ENCODE measurements at places on chromosomes 5 and 9.

GRCh38 chr9:112002847-112003457 is 106.3 kb downstream of the UGCG start:
- DNase-seq, result no peak

DNA sequence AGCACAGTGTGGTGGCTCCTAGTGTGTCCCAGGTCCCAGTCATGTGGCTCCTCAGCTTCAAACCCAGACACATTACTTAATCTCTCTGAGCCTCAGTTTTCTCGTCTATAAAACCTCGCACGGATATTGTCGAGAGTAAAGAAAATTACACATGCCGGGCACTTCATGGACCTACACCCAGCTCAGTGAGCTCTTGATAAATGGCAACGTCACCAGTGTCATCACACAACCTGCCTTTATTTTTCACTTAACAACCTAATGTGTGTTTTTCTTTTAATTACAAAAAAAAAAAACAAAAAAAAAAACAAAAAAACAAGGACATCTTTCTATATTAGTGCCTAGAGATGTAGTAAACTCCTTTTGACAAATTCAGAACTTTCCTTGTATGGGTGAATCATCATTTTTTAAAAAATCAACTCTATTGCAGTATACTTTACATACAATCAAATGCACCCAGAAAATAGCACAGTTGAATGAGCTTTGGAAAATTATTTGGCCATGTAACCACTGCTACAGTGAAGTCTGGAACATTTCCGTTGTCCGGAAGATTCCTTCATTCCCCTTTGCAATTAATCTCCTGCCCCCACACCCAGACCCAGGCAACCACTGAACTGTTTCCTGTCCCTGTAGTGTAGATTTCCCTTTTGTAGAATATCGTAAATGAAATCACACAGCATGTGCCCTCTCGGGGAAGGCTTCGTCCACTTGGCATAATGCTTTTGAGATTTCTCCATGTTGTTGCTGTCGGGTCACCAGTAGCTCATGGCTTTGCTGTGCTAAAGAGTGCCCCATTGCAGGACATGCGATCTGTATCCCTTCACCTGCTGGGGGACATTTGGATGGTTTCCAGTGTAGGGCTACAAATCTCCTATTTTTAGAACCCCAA is 100.4 kb upstream of the LARP1 start:
- DNase-seq, result no peak

DNA sequence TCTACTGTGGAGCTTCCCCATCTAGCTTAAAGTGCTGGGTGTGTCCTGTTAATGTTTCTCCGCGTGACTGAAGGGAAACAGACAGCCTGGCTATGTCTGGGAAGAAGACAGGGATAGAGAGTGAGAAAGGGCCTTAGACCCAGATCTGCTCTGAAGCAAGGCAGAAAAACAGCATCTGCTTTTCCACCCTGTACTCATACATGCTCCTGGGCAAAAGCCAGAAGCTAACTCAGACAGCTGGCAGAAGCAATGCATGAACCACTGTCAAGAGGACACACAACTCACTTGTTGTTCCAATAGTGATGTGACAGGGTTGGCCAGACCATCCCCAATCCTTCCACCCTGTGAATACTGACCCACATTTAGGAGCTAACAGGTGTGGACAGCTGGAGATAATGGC is 63.3 kb downstream of the DPYSL3 start:
- DNase-seq, result no peak

DNA sequence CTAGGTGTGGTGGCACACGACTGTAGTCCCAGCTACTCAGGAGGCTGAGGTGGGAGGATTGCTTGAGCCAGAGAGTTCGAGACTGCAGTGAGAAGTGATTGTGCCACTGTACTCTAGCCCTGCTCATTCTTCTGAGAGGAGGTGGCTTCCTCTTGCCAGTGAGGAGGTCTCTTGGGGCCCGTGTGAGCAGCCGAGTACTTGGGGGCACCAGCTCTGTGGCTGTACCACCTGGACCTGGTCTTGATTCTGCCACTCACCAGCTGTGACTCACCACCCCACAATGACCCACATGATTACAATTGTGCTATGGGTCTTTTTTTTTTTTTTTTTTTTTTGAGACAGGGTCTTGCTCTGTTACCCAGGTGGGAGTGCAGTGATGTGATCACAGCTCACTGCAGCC is 18.0 kb upstream of the CRB2 start:
- DNase-seq, result no peak

DNA sequence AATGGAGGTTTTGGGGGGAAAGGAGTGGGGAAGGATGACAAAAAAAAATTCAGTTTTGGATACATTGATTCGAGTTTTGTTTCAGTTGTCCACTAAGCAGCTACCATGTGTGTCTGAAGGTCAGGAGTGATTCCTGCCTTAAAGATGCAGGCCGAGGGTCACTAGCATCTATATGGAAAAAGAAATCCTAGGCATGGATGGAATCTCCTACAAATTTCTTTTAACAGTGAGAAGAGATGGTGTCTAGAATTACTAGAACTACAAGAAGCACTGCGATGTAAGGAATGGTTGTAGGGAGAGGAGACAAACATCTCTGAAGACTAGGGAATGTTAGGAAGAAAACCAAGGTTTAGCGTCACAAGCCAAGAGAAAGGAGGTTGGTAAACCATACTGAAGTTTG is 19.6 kb upstream of the TRIO start:
- no peak for DNase-seq

DNA sequence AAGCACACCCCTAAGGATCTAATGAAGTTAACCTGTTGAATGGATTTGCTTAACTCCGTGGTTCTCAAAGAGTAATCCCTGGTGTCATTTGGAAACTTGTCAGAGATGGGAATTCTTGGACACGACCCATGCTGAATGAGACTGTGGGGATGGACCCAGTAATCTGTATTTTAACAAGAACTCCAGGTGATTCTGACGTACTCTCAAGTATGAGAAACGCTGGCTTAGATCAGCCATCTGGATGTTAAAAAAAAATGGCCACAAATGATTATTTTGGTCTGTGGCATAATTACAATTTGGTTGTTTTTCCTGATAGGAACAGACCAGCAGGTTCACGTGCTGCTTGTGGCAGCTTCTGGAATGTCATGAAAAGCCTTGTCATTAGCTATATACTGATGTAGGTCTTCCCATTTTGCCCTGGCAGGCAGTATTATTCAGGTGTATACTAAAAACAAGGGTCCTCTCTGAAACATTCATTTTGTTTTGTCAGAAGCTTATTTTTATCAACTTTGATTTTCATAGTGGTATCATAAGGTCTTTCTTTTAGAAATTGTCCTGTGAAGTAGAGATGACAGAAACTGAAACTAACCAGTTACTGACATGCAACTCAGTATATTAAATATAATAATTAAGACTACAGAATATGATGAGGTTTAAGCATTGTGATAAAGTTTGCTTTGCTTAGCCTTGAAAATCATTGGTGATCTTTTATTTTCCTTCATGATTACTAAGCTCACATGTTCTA is 15.4 kb downstream of the CPEB4 start:
- DNase-seq, result no peak

- no peak for DNase-seq
These were observed 5.9 kb upstream of the RPS6 start for GRCh38 chr9:19385786-19386501.

DNA sequence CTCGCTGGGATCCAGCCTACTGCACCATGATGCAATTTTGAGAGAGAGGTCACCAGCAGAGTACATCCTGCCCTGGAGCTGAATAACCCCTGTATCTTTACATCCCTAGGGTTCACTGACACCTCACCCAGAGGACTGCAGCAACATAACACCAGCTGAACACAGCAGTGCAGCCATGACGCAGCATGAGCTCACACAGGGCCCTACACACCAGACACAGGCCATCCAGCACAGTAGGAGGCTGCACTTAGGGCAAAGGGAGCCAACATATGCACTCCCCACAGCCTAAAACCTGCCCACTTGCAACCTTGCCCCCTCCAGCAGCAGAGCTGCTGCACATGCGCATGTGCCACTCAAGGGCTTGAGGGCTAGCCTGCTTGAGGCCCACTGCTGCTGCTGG is 157.3 kb upstream of the SMARCA2 start:
- no peak for DNase-seq

- DNase-seq, result peak; percentile 78
These were observed 88.1 kb downstream of the KCNN2 start for GRCh38 chr5:114449860-114450421.

- DNase-seq, result peak; percentile 44
These were observed at the start of gene PRLR for GRCh38 chr5:35230038-35230611. TSS of gene PRLR (minus strand) at chr5:35230487. CDS start at chr5:35089620, 140,867 bp downstream.

DNA sequence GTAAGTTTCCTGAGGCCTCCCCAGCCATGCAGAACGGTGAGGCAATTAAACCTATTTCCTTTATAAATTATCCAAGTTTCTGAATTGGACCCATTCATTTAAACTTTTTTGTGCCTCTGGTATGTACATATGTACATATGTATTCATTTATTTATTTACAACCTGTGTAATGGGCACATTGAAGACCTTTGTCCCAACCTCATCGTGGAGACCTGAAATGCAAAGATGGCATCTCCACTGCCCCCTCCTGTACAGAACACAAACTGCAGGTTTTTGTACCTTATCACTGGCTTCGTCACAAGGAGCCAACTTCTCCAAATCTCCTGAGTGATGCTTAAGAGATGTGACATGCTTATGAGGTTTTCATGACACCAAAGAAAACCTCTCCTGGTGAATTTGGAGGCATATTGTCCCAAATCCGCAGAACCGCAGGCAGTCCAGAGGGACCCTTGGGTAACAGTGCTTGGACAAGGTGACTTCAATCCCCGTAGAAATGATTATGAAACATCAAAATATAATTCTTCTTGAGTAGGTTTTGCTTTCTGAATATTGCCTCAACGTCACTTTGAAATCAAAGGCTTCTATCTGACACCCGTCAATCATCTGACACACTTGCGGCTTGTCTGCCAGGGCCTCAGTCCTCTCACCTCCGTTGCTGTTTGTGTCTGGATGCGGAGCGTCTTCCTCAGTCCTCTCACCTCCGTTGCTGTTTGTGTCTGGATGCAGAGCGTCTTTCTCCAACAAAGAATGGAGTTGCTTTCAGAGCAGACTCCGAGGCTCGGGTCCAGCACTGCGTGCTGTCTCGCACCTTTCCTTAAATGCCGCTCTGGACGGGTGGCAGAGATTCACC is 135.0 kb upstream of the IRX4 start:
- no peak for DNase-seq

- DNase-seq, result no peak
These were observed 817.8 kb downstream of the TLE1 start for GRCh38 chr9:80871596-80871995.

DNA sequence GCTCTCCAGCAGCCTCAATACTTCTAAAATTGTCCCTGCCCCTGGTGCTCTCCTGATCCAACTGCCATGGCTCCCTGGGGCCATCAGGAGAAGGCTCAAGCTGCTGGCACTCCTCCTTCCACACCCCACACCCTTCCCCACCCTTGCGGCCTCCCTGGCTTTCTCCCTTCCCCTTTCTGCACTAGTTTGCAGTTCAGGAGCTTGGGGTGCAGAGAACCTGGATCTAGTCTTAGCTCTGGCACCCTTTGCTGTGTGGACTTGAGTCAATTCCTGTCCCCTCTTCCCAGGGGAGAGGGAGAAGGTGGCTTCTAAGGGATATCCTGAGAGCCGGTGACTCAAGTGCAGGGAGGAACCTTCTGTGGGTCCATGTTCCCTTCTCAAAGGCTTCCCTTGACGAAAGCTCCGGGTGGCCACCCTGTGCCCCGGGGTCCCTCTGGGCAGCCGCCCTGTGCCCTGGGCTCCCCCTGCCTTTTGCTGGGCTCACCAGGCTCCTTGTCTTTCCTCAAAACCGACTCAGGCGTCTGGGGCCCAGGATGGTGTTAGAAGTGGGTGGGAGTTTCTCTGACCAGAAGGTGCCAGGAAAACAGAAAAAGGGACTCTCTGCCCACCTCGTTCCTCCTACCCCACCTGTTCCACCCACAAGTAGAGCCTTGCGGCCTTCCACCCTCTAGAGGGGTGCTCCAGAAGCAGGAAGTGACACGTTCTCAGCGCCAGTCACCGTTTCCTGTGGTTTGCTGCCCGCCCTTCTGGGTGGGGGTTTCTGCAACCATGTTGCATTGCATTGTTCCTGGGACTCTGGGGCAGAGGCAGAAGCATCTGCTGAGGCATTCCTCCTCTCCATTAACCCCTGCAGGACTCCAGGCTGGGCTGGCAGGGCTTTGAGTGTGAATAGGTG is 15.0 kb downstream of the GLIPR2 start:
- DNase-seq, result no peak

GRCh38 chr9:137049544-137050449 is 3.8 kb upstream of the NPDC1 start:
- no peak for DNase-seq

- DNase-seq, result no peak
These were observed 7.5 kb downstream of the CD74 start for GRCh38 chr5:150404941-150405816.

- DNase-seq, result no peak
These were observed 5.3 kb downstream of the ATOSB start for GRCh38 chr9:35110327-35110761.

DNA sequence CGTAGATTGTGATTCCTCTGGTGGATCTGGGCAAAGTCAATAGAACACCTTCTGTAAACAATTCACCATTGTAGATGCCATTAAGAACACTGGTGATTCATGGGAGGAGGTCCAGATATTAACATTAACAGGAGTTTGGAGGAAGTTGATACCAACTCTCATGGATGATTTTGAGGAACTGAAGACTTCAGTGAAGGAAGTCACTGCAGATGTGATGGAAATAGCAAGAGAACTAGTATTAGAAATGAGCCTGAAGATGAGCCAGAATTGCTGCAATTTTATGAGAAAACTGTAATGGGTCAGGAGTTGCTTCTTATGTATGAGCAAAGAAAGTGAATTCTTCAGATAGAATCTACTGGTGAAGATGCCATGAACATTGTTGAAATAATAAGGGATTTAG is 26.9 kb downstream of the TCERG1 start:
- no peak for DNase-seq

- DNase-seq, result no peak
These were observed 622.4 kb upstream of the GRIN3A start for GRCh38 chr9:102360846-102361245.

DNA sequence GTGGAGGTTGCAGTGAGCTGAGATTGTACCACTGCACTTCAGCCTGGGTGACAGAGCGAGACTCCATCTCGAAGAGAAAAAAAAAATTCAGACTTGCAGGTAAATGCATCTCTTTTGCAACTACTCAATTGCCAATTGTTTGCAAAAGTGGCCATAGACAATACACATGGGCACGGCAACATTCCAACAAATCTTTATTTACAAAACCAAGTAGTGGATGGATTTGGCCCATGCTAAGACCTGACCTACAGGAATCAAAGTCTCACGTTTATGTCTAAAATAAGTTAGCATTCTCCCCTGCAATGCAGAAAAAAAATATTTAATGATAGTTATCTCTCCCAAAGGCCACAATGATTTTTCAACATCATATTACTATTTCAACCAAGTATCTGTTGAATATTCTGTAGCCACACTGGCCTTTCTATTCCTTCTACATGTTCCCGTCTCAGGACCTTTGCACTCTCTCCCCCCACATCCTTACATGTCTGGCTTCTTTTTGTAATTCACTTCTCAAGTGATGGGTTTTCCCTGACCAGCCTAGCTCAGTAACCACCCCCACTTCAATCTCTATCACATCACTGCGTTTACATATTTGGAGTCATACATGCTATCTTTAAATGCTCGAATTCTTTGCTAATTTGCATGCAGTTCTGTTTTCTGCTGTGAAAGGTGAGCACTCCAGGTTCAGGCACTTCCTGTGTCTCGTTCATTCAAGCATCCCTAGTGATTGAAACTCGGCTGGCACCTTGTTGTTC is 54.2 kb downstream of the FNBP1 start:
- no peak for DNase-seq
